Activated gamma-delta T cell treated with Interleukin-2 at 50 U/mL for 16 hours (primary cell): ENCODE measurements at places on chromosomes 1 and 21.

DNA sequence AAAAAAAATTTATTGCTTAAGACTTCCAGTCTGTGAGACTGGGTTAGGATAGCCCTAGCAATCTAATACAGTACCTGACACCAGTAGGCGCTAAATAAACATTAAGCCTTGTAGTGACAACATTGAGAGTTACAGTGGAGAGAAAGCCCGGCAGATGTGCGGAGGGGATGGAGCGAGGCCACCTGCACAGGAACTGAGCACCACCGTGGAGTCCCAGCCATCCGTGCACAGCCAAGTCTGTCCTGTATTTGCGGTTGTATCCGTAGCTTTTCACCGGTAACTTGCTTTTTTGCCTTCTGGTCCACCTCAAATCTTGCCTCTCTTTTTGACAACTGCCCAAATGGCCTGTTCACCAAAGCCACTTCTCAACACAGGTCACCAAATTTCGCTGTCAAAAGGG is 260.1 kb downstream of the GPATCH2 start:
- no peak for DNase-seq

DNA sequence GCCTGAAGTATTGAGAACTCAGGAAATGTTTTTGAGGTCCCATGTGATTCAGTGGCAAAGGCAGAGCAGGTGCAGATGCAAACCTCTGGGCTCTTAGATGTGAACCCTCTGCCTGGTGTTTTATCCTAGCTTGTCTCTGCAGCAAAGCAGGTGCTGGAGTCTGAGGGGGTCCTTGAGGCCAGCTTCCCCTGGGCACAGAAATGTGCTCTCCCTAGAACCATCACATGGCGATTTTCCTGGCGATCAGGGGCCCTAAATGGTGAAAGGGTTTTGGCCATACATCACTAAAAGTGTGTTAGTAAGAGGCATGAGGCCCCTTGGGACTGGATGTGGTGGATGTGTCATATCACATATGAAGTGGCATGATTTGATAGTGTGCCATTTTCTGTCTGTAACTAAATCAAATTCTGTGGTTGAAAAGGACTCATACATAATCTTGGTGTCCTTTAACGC is 144.8 kb downstream of the ST6GALNAC3 start:
- no peak for DNase-seq

- peak; percentile 86 for DNase-seq
Observed at GRCh38 chr1:168342572-168343280, 62.0 kb downstream of the TBX19 start.

GRCh38 chr1:58808077-58808476 is 24.2 kb upstream of the JUN start:
- no peak for DNase-seq
